Uterus (tissue), 4 donors: ENCODE measurements at places on chromosomes 4 and X.

DNA sequence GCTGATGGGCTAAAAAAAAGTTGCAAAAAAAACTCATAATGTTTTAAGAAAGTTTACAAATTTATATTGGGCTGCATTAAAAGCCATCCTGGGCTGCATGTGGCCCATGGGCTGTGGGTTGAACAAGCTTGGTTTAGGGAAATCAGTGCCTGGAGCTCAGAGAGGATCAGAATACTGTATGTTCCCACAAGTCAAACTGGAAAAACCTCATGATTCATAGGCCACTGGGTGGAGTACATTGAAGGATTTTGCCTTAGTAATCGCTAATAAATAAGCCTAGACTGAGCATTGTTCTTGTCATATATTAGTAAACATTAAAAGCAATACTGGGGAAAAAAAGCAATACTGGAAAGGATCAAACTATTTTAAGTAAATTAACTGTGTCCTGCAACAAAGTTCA is 246.3 kb upstream of the TAPT1 start:
- no peaks in the 10 kb centered on the region for H3K27me3 ChIP-seq
- no peaks in the 10 kb centered on the region for H3K4me1 ChIP-seq

DNA sequence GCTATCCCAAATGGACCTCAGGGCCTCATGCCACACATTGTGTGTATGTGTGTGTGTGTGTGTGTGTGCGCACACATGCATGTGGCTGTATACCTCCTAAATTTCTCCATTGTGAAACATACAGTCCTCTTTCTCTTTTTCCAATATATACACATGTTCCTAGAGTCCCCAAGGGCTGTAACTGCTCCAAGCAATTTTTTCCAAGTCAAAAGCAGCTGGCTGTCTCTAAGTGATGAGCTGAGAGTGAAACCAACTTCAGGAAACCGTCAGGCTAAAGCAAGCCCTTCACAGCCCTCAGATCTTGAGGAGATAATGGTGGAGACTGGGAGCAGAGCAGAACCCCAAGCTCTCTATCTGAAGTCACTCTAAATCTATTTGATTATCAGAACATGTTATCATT is 496.1 kb upstream of the DIPK2B start:
- no peaks in the 10 kb centered on the region for H3K36me3 ChIP-seq
- H3K4me1 ChIP-seq, result no peaks in the 10 kb centered on the region
- no peak overlapping the region for H3K27ac ChIP-seq

- H3K4me1 ChIP-seq, result no peaks in the 10 kb centered on the region
- no peak overlapping the region for H3K4me3 ChIP-seq
- no peaks in the 10 kb centered on the region for H3K36me3 ChIP-seq
These were observed 59.3 kb downstream of the RWDD4 start for GRCh38 chr4:183599690-183600089.

- DNase-seq, result no peak
- no peaks in the 10 kb centered on the region for H3K36me3 ChIP-seq
These were observed 162.1 kb upstream of the KIT start for GRCh38 chr4:54495641-54496040.

DNA sequence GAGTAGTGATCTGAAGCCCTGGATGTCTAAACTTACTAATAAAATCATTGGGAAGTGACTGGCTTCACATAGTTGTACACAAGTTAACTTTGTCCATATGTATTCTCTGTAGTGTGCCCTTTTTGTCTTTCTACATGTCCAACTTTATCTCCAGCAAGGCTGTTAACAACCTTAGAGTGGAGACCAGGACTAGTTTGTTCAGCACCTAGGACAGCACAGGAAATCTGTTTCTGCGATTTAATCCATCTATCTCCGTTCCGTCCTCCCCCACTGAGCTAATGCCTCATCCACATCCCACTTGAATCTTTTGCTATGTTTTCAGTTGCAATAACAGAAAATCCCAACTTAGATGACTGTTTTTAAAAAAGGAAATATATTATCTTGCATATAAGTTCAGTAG is 3.4 kb upstream of the ARR3 start:
- H3K27me3 ChIP-seq, result no peaks in the 10 kb centered on the region
- H3K4me3 ChIP-seq, result no peak overlapping the region
- H3K4me1 ChIP-seq, result no peaks in the 10 kb centered on the region
- no peak for DNase-seq
- H3K27ac ChIP-seq, result no peak overlapping the region

- H3K27ac ChIP-seq, result no peak overlapping the region
- H3K4me3 ChIP-seq, result no peak overlapping the region
- H3K4me1 ChIP-seq, result no peaks in the 10 kb centered on the region
- no peaks in the 10 kb centered on the region for H3K36me3 ChIP-seq
These were observed 42.6 kb downstream of the ARFIP1 start for GRCh38 chr4:152822323-152822722.

DNA sequence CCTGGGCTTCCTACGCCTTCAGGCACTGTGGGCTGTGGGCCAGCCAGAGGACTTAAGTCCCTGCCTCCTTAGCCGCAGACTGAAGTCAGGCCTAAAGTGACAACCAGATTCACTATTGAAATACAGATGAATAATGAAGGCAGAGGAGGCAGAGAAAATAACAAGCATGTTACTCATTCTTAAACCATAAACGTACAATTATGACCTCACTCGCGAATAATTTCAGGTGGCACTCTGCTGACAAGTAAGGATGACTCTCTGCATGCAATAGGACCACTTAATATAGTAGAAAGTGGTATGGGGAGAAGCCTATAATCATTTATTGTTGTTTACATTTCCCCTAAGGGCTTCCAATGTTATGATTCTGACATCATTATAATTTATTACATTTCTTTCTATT is 409.2 kb upstream of the FGF13 start:
- no peaks in the 10 kb centered on the region for H3K4me1 ChIP-seq
- H3K27ac ChIP-seq, result no peak overlapping the region
- no peaks in the 10 kb centered on the region for H3K27me3 ChIP-seq

DNA sequence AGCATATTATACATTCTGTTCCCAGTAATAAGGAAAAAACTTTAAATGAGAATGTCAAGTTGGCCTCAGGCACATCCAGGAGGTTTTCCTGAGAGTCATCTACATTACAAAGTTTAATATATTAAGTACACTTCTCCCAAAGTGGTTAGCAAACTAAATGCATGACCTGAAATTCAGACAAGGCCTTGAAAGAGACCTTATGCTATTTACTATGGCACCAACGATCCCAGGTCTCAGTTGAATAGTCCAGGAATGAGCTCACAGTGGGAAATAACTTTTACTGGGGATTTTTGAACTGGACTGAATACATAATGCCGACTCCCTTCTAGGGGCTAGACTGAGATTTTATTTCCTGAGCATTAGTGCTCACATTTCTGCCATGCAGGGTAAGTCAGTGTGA is 1577.5 kb upstream of the PCDH7 start:
- H3K4me1 ChIP-seq, result no peaks in the 10 kb centered on the region
- H3K27me3 ChIP-seq, result no peaks in the 10 kb centered on the region
- DNase-seq, result no peak
- H3K27ac ChIP-seq, result no peak overlapping the region

GRCh38 chr4:8592366-8593263 is at the start of gene CPZ:
CPZ (plus strand) TSS chr4:8592765; CDS start chr4:8592834, 69 bp downstream.
- H3K36me3 ChIP-seq, result no peaks in the 10 kb centered on the region
- peak; percentile 39 for DNase-seq
- no peaks in the 10 kb centered on the region for H3K27me3 ChIP-seq
- H3K27ac ChIP-seq, result peak within 1 kb of the TSS; percentile 23
- peak within 1 kb of the TSS; percentile 17 for H3K4me3 ChIP-seq
- H3K4me1 ChIP-seq, result no peaks in the 10 kb centered on the region

- H3K4me3 ChIP-seq, result no peak overlapping the region
- no peaks in the 10 kb centered on the region for H3K4me1 ChIP-seq
- no peak overlapping the region for H3K27ac ChIP-seq
- peaks cover 4% of the 10 kb centered on the region for H3K27me3 ChIP-seq
- DNase-seq, result no peak
These were observed 394.8 kb upstream of the IGFBP7 start for GRCh38 chr4:57504797-57505530.

- H3K4me1 ChIP-seq, result no peaks in the 10 kb centered on the region
- no peak overlapping the region for H3K27ac ChIP-seq
- H3K27me3 ChIP-seq, result no peaks in the 10 kb centered on the region
- H3K4me3 ChIP-seq, result no peak overlapping the region
- DNase-seq, result no peak
These were observed 46.0 kb upstream of the TMPRSS11F start for GRCh38 chr4:68175562-68176155.
